Naive thymus-derived CD8-positive, alpha-beta T cell (primary cell): ENCODE measurements at places on chromosomes 2 and 18.

- DNase-seq = no peak
Observed at GRCh38 chr18:71047882-71048281, 759.0 kb downstream of the SOCS6 start.

DNA sequence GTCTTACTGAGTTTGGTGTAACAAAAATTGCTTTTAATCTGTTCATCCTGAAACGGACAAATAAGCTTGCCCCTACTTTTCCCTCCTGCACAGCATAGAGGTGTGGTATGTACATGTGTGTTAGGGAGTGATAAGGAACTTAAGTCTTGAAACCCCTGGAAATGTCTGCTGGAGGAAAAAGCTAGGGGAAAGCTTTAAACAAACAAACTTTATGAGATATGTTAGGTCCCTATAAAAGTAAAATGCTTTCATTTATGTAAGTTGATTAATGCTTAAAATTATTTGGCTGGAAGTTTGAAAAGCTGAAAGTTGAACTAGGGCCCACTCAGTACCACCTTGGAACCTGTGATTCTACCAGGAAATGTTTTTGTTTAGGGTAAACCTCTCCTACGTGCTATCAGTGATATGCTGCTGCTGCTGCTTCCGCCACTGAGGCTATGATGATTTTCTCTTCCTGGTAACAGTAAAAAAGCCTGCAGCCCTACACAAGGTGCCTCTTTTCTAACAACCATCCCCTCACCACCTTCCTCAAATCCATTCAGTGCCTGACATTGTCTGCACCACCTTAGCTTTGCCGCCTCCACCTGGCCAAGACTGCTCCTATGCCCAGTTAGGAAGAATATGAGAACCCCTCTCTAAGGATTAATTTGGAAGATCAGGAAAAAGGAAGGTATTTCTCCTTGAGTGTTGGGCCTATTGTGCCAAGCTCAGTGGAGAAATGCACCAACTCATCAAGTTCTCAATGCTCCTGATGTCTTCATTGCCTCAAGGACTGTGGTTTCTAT lies 2.5 kb upstream of the YES1 start:
- no peak for DNase-seq

GRCh38 chr18:22300665-22301636 lies 116.8 kb downstream of the CTAGE1 start:
- DNase-seq = no peak

DNA sequence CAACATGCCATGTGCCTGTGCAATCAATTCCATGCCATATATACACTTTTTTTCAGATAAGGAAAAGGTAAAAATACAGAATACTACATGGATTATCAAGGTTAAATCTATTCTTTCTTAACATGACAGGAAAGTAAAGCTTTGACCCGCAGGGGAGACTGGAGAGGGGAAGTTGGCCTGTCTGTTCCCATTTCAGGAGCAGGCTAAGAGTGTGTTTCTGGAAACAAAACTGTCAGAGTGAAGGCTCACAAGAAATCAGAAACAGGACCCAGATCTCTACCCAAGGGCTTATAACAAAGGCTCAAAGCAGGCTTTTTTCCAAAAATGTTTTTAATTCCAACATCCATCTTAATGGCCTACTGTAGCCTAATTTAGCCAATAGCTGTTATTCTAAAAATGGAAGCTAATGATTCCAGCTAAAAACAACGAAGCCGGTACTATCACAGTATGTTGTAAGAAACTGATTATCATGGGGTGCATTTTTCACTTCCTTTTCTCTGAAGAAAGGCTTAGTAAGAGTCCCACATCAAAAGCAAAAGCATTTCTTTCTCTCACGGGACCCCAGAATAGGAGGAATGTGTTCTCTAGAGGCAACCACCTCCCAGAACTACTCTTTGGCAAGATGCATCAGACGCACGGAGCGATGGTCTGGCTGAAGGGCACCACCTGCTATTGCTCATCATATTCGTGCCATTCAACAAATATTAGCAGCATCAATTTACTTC lies 41.4 kb downstream of the FECH start:
- DNase-seq = no peak

- no peak for DNase-seq
Observed at GRCh38 chr2:174718591-174718990, 45.7 kb downstream of the CHRNA1 start.

DNA sequence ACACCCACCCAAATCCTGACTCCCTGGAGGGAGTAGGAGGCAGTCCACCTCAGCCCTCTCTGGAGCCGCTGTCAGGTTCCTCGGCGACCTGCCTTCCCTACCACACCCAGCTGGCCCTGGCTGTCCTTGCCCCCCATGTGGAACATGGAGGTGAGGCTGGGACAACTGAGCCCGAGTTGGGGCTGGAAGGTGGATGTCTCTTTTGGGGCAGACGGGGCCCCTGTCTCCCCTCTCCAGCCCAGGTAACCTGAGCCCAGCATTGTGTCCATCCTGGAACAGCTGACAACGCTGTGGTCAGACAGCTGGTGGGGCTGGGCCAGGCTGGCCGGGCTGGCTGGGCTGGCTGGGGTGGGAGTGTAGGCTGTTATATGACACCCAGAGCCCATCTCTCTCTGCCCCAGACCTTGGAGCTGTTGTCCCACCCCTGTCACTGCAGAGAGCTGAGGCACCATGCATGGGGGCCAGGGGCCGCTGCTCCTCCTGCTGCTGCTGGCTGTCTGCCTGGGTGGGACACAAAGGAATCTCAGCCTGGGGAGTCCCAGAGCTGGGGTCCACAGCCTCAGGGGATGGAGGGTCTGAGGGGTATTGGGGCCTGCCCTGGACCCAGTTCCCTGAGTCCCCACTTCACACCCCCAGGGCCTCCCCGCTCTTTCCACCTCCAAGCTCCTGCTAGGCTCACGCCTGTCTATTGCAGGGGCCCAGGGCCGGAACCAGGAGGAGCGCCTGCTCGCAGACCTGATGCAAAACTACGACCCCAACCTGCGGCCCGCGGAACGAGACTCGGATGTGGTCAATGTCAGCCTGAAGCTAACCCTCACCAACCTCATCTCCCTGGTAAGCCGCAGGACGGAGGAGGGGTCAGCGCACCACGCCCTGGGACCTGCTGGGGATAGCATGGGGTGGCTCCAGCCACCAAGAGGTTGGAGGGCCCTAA lies at the start of gene CHRNG:
TSS of gene CHRNG (plus strand) at position 395 of the 934 bp plus-strand sequence. CDS start at position 451, 56 bp downstream.
- no peak for DNase-seq

DNA sequence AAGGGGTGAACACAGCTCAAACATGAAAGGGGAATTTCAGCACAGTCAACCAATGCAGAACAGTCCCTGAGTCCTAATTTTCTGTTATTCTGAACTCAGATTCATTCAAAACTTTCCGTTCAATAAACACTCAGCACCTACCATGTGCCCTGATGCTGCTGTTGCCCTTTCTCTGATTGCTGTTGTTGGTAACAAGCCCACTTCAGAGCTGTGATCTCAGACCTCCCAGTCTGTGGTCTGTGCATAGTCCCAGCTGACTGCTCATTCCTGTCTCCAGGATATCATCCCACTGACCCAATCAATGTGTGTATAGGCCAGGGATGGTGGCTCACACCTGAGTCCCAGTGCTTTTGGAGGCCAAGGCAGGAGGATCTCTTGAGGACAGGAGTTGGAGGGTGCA lies 82.7 kb upstream of the SLC35G4 start:
- no peak for DNase-seq

DNA sequence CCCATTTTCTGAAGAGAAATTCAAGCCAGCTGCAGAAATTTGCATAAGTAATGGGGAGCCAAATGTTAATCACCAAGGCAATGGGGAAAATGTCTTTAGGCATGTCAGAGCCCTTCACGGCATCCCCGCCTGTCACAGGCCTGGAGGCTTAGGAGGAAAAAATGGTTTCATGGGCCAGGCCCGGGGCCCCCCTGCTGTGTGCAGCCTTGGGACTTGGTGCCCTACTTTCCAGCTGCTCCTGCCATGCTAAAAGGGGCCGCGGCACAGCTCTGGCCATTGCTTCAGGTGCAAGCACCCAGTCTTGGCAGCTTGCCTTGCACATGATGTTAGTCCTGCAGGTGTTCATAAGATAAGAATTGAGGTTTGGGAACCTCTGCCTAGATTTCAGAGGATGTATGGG lies 1235.7 kb downstream of the DPP10 start:
- DNase-seq = no peak

- DNase-seq = no peak
Observed at GRCh38 chr18:26526128-26526965, 22.0 kb downstream of the KCTD1 start.

DNA sequence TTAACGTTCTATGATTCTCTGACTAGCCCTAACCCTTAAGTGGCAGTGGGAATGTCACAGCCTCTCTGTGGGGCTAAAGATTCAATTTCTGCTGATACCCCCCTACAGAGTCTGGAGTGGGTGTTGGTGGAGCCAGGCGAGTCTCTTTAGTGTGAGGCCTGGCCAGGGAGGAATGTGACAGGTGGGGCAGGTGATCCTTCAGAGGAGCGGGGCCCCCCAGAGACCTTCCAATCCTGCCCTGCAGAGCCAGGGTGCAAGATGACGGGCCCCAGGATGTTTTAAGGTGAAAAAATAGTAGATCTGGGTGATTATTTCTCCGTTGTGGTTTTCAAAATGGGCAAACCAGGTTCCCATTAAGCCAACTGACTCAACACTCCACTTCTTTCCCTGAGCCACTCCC lies 28.2 kb upstream of the DNMT3A start:
- no peak for DNase-seq

DNA sequence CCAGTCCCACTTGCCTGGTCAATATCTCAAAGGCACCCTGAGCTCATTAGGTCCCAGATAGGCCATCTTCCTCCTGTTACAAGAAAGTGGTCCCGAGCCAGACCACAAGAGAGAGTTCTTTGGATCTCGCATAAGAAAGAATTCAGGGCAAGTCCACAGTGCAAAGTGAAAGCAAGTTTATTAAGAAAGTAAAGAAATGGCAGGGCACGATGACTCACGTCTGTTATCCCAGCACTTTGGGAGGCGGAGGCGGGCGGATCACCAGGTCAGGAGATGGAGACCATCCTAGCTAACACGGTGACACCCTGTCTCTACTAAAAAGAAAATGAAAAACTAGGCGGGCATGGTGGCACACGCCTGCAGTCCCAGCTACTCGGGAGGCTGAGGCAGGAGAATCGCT lies 10.8 kb upstream of the SMAD7 start:
- DNase-seq = no peak

DNA sequence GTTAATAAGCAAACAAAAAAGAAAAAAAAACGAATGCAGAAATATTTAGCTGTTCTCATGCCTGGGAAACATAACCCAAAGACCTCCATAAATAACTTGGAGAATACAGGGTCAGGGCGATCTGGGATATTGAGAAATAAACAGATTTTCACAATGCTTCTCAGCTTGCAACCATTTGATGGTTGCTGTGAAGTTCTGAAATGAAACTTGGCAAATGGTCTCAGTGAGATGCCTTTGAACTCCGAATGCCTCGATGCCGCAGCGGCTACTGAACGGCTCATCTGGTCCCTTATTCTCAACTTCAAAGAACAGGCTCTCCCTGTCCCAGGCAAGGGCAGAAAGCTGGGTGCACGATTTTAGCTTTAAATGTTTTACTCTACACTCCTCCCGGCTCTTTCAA lies 78.1 kb downstream of the ZNF516 start:
- DNase-seq = no peak

GRCh38 chr18:9994701-9995235 lies 81.0 kb downstream of the VAPA start:
- DNase-seq = no peak

GRCh38 chr2:112720785-112721184 lies at the start of gene NT5DC4:
Gene NT5DC4 (plus strand): TSS chr2:112721020. CDS start chr2:112721080, 60 bp downstream.
- no peak for DNase-seq

DNA sequence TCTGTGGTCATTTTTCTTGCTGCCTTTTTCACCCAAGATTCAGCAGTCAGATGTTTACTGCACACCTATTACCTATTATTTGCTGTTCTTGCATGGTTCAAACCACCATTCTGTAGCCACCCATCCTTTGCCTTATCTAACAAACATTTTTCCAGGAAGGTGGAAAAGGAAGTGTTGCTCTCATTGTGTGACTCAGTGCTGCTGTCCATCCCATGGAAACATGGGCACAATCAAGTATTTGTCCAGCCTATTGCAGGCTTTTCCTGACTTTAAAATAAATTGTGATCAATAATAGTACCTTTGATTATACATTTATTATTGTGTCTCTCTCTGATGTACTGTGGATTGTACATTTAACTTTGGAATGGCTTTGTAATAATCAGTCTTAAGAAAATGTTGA lies 53.2 kb downstream of the USP14 start:
- no peak for DNase-seq

GRCh38 chr2:200405599-200406298 lies 99.3 kb downstream of the SPATS2L start:
- no peak for DNase-seq

GRCh38 chr2:162293122-162293786 lies 25.2 kb downstream of the IFIH1 start:
- no peak for DNase-seq

DNA sequence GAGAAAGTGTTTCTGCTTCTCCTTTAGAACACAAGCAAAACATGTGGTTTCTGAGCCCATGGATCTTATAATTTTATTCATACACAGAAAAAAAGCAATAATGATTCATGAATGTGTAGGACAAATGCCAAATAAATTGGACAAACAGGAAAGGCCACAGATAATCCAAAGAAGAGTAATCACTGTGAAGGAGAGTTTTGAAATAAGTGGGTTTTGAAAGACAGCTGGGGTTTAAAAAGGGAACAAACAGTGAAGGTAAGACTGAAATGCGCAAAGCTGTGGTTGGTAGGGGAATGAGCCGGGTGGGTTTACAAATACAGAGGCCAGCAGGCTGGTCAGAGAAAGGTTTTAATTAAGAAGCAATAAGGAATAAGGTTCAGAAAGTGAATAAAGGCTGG lies 50.0 kb upstream of the MBOAT2 start:
- no peak for DNase-seq

GRCh38 chr2:232431705-232432590 lies 24.0 kb upstream of the ALPI start:
- DNase-seq = no peak

DNA sequence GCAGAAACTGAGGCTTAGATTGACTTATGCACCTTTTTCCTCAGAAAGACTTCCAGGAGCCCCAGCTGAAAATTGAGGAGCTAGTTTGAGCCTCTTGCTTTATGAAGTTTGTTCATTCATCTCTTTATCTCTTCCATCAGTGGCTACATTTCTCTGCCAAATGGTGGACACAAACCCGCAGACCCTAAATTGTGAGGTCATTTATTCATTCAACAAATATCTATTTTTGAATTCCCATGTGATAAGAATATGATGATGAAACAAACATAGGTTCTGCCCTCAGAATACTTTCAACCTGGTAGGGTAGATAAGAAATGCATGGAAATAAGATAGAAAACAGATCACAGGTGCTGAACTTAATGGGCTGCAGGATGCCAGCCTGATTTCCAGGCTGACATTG lies 309.4 kb downstream of the TNS1 start:
- DNase-seq = no peak
